Esophagus muscularis mucosa (tissue), 4 donors: ENCODE measurements at places on chromosomes 12 and 14. TPM values are rescaled to one million over a fixed set of nuclear protein-coding genes. Genes with fewer than 3 reads are reported as not detected.
A peak's percentile ranks its signal among the peaks of the same experiment; 100 is the strongest.

- H3K27ac ChIP-seq, result no peak overlapping the region
- peaks cover 29% of the 10 kb centered on the region for H3K4me1 ChIP-seq
- no peak for DNase-seq
- H3K36me3 ChIP-seq, result peaks cover 24% of the 10 kb centered on the region
Observed at GRCh38 chr12:57592551-57593165, 1.7 kb downstream of the PIP4K2C start.

- H3K4me1 ChIP-seq, result peaks cover 5% of the 10 kb centered on the region
- H3K27ac ChIP-seq, result no peak overlapping the region
- H3K36me3 ChIP-seq, result no peaks in the 10 kb centered on the region
- H3K4me3 ChIP-seq, result no peak overlapping the region
Observed at GRCh38 chr12:41234692-41235091, 46.6 kb downstream of the PDZRN4 start.

GRCh38 chr12:70691018-70691672, 53.9 kb upstream of the PTPRB start:
- H3K36me3 ChIP-seq, result no peaks in the 10 kb centered on the region
- no peaks in the 10 kb centered on the region for H3K27me3 ChIP-seq
- H3K4me1 ChIP-seq, result no peaks in the 10 kb centered on the region
- no peak for DNase-seq
- no peak overlapping the region for H3K4me3 ChIP-seq
- H3K27ac ChIP-seq, result no peak overlapping the region

GRCh38 chr12:100555722-100556121, 17.8 kb upstream of the GAS2L3 start:
- no peak overlapping the region for H3K4me3 ChIP-seq
- H3K4me1 ChIP-seq, result peaks cover 7% of the 10 kb centered on the region
- H3K27me3 ChIP-seq, result no peaks in the 10 kb centered on the region
- no peaks in the 10 kb centered on the region for H3K36me3 ChIP-seq

- H3K27me3 ChIP-seq, result no peaks in the 10 kb centered on the region
- no peaks in the 10 kb centered on the region for H3K36me3 ChIP-seq
- H3K4me3 ChIP-seq, result no peak overlapping the region
- DNase-seq, result no peak
Observed at GRCh38 chr12:94258593-94258992, 110.2 kb downstream of the PLXNC1 start.

GRCh38 chr12:67096533-67097318, 172.4 kb upstream of the CAND1 start:
- H3K27ac ChIP-seq, result no peak overlapping the region
- H3K36me3 ChIP-seq, result no peaks in the 10 kb centered on the region
- peaks cover 6% of the 10 kb centered on the region for H3K4me1 ChIP-seq
- no peak overlapping the region for H3K4me3 ChIP-seq
- no peak for DNase-seq

- H3K27ac ChIP-seq, result no peak overlapping the region
- no peaks in the 10 kb centered on the region for H3K36me3 ChIP-seq
- H3K27me3 ChIP-seq, result no peaks in the 10 kb centered on the region
Observed at GRCh38 chr14:75249251-75249957, 29.2 kb upstream of the FOS start.

GRCh38 chr14:100271247-100271939, 32.4 kb downstream of the YY1 start:
- H3K27ac ChIP-seq, result no peak overlapping the region
- no peak overlapping the region for H3K4me3 ChIP-seq
- H3K36me3 ChIP-seq, result no peaks in the 10 kb centered on the region
- no peaks in the 10 kb centered on the region for H3K27me3 ChIP-seq

- H3K27me3 ChIP-seq, result no peaks in the 10 kb centered on the region
- no peak overlapping the region for H3K27ac ChIP-seq
- no peak overlapping the region for H3K4me3 ChIP-seq
- H3K36me3 ChIP-seq, result no peaks in the 10 kb centered on the region
Observed at GRCh38 chr12:16520328-16520727, 85.6 kb downstream of the LMO3 start.

GRCh38 chr14:70714055-70714550, 72.4 kb downstream of the TTC9 start:
- H3K36me3 ChIP-seq, result no peaks in the 10 kb centered on the region
- H3K27me3 ChIP-seq, result no peaks in the 10 kb centered on the region
- no peak overlapping the region for H3K4me3 ChIP-seq
- H3K4me1 ChIP-seq, result peaks cover 2% of the 10 kb centered on the region

DNA sequence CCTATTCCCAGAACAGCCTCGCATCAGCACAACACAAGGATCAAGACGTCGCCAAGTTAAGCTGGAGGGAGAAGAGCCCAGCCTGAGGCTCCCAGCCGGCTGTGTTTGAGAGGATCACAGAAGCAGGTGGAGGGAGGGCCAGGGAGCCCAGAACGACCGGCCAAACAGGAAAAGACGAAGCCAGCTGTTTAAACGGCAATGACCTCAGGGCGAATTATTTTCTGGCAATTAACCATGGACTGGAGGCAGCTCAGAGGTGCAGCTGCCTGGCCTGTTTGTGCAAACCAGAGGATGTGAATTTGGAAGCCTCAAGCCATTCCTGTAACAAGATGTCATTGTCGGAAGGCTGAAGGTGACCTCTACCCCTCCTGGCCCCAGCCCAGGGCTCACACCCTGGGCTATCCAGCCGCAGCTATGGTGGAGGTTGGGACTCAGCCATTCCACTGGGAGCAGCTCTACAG, 175.8 kb upstream of the PRMT8 start:
- H3K4me3 ChIP-seq, result no peak overlapping the region
- H3K27ac ChIP-seq, result peak overlapping the region; percentile 22
- H3K27me3 ChIP-seq, result peaks cover 13% of the 10 kb centered on the region
- H3K4me1 ChIP-seq, result peaks cover 30% of the 10 kb centered on the region
- no peak for DNase-seq
- H3K36me3 ChIP-seq, result no peaks in the 10 kb centered on the region

DNA sequence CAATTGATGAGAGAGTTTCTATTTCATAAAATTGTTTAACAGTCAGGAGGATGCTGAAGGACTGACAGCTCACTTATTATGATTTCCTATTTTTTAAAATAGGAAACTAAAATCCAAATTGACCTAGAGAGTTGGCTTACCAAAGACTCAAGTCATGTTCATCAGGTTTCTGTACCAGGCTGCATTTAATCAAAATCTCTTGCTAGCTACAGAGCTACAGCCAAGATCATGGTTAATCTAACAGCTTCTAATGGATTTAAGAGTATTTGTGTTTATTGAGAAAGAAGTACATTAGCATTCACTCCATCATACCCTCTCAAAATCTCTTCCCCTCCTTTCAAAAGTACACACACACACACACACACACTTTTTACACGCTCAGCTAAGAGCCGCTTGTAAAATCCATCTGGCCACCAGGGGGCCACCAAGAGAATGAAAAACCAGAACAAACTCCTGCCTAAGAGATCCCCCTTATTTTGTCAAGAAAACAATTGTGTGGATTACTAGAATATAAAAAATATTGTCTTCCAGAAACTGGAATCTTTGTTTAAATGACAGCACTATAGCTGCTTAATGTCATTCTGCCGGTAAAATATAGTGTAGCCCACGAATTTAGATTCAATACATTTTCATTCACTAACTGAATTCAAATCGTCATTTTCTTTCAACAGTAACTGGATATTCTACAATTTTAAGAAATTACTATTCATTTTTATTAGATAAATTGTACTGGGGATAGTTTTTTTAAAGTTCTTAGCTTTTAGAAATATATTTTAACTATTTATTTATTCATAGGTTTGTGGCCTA, 334.0 kb downstream of the BTG1 start:
- no peaks in the 10 kb centered on the region for H3K27me3 ChIP-seq
- H3K4me1 ChIP-seq, result no peaks in the 10 kb centered on the region
- no peak overlapping the region for H3K27ac ChIP-seq
- no peak for DNase-seq
- no peak overlapping the region for H3K4me3 ChIP-seq

DNA sequence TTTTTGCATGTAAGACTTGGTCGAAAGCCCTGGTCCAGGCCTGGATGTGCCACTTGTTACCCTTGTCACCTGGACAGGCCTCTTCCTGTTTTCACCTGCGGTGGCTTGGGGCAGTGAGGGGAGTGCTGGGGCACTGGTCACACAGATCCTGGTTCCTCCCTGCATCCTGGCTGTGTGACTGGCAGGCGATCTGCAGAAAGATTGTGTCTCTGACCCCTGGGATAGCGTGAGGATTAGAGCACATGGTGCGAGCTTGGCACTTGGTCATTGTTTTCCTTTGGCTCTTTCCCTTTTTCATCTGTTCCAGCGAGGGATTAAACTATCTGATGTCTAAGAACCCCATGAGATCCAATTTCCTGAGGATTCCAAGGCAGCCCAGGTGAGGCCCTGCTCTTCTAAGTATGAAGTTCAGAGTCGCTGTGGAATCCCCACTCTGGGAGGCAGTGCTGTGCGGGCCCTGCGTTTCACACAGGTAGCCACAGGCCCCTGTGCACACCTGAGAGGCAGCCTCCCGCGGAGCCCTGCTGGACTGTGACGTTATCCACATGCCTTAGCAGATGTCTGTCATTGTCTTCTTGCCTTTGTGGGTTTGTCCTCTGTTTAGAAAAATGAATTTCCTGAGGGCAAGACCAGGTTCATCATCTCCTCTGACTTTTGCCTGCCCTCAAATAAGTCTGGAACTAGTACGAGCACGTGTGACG, 288.4 kb downstream of the CACNA1C start:
- H3K4me1 ChIP-seq, result peaks cover 90% of the 10 kb centered on the region
- H3K36me3 ChIP-seq, result no peaks in the 10 kb centered on the region
- DNase-seq, result no peak
- no peak overlapping the region for H3K4me3 ChIP-seq
- no peaks in the 10 kb centered on the region for H3K27me3 ChIP-seq
- H3K27ac ChIP-seq, result peak overlapping the region; percentile 65

MAP3K12 gene
- total RNA-seq, result 19.9 TPM

PARP2 gene
- 5.8 TPM for total RNA-seq

CDKN1B gene
- total RNA-seq, result 48.7 TPM

CLEC14A gene
- 23.7 TPM for total RNA-seq

ZNF891 gene
- 2.7 TPM for total RNA-seq

SIX1 gene
- 0.58 TPM for total RNA-seq

SLC38A1 gene
- 200 TPM for total RNA-seq
